Smooth muscle cell of the brain vasculature (primary cell): ENCODE measurements at places on chromosomes 4 and X.
A peak's percentile ranks its signal among the peaks of the same experiment; 100 is the strongest.

- peak; percentile 63 for DNase-seq
These were observed 106.4 kb downstream of the DHX15 start for GRCh38 chr4:24477919-24478318.

DNA sequence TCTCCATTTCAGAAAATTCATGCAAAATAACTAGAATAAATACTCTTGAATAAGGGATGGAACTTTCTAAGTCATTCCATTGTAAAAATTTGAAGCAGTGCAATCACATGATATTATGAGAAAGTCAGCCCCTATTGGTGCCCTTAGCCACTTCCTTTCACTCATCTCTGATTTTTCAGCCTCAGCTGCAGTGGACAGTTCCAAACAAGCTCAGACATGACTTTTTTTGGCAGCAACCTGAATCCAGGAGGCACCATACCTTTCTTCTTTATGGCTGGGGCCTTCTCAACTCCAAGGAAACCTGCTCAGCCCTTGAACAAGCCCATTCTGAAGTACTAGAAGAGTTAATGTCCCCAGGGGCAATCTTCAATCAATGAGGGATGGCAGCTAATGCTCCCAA lies 40.5 kb downstream of the MAPK10 start:
- no peak for DNase-seq

- no peak for DNase-seq
These were observed 21.1 kb downstream of the PNMA6E start for GRCh38 chrX:153379971-153380581.

GRCh38 chr4:3811621-3812020 lies 45.4 kb downstream of the ADRA2C start:
- DNase-seq: no peak
